ENCODE measurements at places on chromosomes 2 and 18.

DNA sequence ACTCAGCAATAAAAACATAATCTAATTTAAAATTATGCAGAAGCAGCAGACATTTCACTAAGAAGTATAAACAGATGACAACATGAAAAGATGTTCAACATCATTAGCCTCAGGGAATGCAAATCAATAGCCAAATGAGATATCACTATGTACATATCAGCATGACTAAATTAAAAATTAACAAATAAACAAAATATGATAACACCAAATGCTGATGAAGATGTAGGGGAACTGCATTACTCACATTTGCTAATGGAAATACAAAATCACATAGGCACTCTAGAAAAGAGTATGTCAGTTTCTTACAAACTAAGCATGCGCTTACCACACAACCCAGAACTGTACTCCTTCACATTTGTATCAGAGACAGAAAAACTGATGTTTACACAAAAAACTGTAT lies 487.2 kb upstream of the REG3G start:
- DNase-seq, result no peak

DNA sequence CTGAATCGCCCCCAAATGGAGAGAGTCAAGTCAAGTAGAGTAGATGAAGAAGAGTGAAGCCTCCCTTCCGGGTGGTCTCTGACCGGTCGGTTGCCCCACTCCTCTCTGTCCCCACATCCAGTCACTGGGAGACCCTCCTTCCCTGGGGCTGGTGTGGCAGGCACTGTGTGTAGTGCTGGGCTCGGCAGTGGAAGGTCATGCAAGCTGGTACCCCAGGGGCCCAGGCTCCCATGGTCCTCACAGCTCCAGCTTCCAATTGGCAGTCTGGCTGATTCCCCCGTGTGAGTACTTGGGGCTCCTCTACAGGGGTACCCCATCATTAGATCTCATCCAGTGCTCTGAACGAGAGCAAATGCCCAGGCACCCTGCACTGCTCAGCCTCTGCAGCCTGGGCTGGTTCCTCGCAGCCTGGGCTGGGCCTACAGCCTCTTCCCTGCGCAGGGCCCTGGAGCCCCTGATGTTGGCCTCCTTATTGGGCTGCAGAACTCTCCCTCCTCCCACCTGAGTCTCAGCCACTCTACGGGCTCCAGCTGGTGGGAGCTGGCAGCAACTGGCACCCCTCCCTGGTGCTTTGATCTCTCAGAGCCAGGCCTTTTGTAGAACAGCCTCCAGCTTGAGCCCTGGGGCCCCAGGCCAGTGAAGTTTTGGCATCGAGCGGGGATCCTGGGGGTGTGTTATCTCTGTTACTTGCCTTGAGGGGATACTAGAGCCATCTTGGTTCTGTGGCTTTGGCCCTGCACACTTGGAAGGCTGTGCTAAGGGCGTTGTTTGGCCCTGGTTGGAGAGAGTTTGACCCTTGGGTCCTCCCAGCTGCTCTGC lies 187.8 kb upstream of the HDAC4 start:
- no peak for DNase-seq

DNA sequence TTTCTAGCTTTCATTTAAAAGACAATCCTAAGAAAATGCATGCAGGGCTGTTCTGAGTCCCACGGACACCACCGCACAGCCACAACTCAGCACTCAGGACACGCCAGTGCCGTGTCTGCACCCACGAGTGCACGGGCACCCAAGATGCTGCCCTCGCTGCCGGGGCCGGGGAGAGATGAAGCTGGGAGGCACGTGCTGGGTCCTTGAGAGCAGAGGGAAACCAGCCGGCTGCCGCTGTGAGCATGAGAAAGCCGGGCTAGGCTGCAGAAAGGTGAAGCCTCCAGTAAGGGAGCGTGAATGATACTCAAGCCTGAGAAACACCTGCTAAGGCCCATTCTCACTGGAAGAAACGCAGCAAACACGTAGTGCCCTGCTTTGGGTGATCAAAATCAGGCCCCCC lies 4.8 kb downstream of the COPS9 start:
- DNase-seq, result no peak

GRCh38 chr2:111042772-111043771 lies 77.6 kb upstream of the BCL2L11 start:
- peak; percentile 80 for DNase-seq

- DNase-seq, result no peak
These were observed 266.8 kb upstream of the CXCR4 start for GRCh38 chr2:136384531-136385303.

DNA sequence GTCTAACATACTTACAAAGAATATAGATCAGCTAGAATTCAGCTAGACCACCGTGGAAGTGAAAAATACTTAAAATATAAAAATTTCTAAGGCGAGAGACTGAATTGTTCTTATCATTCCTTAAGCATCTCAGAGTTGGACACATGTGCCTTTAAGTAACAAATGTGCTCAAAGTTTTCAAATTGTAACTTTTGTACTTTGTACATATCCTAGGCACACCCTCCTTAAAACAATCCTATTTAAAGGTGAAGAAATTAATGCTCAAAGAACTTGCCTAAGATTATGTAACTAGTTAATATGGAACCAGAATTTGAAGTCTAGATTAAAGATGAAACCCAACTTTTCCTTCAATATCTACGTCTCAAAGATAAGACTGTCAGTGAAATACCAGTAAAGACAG lies 74.1 kb downstream of the EML4 start:
- no peak for DNase-seq

GRCh38 chr2:26809211-26809610 lies 23.4 kb downstream of the CENPA start:
- DNase-seq, result no peak

DNA sequence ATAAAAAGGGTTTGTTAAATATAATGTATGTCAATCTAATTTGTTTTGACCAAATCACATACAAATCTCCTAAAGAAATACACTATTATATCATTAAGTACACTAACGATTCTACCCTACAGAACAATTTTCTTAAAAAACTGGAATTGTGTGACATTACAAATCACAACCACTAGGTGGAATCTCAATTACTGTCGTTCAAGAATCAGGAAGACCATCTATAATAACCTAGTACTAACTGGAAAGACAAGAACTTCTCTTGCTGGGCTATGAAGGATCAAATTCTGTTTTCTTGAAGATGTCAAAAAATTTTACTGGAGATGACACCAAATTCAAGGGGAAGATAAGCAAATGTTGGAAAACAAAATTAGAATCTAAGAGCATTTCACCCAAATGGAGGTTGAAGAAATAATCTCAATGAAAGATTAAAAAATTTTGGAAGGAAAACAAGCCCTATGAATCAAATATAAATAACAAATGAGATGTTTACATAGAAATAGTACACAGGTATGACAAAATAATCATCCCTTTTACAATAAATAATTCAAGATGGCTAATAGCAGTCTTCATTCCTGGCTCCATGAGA lies 110.9 kb downstream of the STK39 start:
- no peak for DNase-seq

- DNase-seq, result no peak
These were observed 14.7 kb downstream of the ROCK2 start for GRCh38 chr2:11329776-11330175.

DNA sequence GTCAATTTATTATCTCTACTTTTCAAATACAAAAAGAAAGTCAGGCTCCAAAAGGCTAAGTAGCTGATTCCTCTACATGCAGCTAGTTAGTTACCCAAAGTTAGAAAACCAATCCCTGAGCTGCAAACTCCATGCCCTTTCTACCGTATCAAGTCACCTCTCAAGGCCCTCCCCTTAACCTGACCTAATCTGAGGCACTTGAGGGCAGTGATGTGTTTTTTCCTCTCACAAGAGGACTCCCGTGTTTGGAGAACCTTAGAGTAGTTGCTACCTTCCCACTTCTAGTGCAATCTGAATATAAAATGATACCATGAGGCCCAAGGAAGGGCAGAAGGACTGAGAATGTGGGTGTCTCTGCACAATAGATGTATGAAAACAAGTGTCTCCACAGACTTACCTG lies 907.9 kb upstream of the CELF4 start:
- DNase-seq, result no peak

GRCh38 chr18:61753373-61753772 lies 139.4 kb downstream of the RNF152 start:
- DNase-seq, result no peak

- no peak for DNase-seq
These were observed 32.7 kb downstream of the ALMS1 start for GRCh38 chr2:73418343-73418742.

GRCh38 chr18:62586781-62587487 lies 64.1 kb downstream of the ZCCHC2 start:
- peak; percentile 38 for DNase-seq

GRCh38 chr2:184455624-184456023 lies 142.7 kb upstream of the ZNF804A start:
- no peak for DNase-seq

GRCh38 chr2:225598897-225599296 lies 199.4 kb downstream of the NYAP2 start:
- DNase-seq, result no peak

DNA sequence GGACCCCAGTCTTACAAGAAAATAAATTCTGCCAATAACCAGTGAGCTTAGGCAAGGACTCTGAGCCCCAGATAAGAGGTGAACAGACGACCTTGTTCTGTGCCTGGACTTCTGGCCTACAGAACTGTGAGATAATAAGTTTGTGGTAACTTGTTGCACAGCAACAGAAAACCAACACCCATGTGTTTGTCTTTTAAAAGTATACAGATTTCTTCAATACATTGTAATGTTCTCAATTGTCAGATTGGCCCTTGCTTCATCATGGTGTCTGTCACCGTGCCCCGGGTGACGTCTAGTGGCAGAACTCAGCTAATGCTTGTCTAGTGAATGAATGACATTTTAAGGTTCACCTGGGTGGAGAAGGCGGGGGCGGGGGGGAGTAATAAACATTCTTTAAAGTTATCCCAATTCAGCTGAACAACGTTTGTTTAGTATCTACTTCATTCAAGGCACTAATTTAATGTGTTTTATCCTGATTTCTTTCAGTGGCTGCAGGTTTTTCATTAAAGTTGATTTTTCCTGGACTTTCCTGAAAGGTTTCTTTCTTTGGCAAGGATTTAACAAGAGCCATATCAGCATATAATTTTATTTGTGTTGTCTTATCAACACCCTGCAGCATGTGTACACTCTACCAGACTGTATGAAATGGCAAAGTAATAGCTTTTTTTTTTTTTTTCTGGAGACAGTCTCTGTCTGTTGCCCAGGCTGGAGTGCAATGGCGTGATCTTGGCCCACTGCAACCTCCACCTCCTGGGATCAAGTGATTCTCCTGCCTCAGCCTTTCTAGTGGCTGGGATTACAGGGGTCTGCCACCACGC lies 123.8 kb upstream of the DLX2 start:
- no peak for DNase-seq

DNA sequence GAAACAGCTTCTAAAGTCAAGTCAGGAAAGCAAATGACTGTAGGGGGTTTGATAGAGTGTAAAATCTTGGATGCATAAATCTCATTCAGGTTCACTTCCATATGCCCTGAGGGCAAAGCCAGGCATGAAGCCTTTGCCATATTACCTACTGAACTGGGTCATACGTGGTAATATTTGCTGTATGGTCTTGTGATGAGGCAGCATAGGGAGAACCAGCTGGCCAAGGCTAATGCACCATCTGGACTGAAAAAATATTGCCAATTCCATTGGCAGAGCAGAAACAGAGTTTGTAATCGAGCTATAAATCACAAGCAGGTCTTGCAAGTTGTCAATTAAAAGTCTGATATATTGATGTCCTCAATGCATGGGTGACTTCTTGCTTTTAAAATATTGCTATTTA lies 243.8 kb downstream of the ERBB4 start:
- no peak for DNase-seq

DNA sequence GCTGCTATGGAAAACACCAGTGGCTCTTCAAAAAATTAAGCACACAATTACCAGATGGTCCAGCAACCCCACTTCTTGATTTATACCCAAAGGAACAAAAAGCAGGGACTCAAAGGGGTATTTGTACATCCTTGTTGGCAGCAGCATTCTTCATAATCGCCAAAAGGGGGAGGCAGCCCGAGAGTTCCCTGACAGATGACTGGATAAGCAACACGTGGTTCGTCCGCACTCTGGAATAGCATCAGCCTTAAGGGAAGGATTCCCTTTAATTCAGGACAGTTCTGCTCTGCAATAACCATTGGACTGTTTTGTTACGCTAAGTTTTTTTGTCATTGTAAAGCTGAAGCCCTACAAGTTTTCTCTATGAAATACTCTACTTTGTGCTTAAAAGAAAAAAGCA lies 76.7 kb upstream of the TWIST2 start:
- no peak for DNase-seq

DNA sequence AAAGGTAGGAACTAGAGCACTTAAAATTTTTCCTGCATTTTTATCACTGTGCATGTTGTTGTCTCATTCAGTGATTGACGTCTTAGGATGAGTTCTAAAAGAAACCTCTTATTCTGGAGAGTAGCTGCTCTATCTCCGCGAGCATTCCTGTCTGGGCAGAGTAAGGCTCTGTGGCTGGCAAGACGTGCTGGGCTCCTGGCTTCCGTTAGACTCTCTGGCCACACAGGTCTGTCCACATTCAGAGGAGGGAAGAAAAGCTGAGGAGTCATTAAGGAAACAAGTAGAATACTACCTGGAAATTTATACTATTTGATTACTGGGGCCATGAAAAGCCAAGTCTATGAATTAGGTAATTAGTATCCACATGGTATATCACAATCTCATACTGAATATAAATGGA lies 138.0 kb upstream of the DNMT3A start:
- DNase-seq, result no peak

DNA sequence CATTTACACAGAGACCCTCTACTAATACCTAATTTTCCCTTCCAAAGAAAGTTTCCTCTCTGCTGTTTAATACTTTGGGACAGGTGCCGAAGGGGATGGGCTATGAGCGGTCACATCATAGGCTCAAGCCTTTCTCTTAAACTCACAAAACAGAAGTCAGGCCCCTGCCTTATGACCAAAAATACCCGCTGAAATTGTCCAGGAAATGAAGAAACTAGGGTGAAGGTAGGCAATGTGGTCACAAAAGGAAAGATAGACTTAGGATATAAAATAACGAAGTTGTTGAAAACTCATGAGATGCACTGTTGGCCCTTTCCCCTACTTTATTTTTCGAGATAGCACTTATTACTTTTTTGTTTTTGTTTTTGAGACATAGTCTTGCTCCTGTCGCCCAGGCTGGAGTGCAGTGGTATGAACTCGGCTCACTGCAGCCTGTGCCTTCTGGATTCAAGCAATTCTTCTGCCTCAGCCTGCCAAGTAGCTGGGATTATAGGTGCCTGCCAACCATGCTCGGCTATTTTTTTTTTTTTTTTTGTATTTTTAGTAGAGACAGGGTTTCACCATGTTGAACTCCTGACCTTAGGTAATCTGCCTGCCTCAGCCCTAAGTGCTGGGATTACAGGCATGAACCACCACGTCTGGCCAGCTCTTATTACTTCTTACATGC lies 16.3 kb downstream of the SLC8A1 start:
- DNase-seq, result no peak

DNA sequence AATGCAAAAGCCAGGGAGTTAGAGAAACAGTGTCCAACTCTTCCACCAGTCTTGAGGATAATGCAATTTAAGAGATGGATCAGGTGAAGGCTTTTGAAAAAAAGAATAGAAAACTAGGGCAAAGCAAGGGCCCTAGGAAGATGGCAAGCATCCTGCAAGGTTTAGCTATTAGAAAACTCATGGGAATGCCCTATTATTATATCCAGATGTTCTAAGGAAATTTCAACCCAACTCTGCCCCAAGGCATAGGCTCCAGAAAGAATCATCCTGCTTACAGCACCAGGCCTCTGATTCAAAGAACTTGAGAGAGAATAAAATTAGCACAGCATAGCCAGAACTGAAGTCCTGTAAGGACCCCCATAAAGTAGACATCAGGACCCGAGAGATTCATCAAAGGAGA lies 68.1 kb downstream of the EN1 start:
- DNase-seq, result no peak
